SHP77 (cell line): ENCODE measurements at places on chromosomes 7 and 10.

DNA sequence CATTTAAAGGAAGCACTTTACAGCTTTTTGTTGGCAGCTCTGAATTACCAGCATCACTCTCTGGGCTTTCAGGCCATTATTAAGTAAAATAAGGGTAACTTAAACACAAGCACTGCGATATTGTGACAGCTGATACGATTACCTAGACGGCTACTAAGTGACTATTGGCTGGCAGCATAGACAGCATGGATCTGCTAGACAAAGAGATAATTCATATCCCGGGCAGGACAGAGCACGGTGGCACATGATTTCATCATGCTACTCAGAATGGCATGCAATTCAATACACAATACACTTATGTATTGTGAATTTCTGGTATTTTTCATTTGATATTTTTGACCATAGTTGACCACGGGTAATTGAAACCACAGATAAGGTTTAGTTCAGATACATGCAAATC is 522.0 kb upstream of the LRRN3 start:
- DNase-seq: peak; percentile 29

- peak; percentile 50 for DNase-seq
Observed at GRCh38 chr10:132457328-132458070, 60.5 kb downstream of the PWWP2B start.

DNA sequence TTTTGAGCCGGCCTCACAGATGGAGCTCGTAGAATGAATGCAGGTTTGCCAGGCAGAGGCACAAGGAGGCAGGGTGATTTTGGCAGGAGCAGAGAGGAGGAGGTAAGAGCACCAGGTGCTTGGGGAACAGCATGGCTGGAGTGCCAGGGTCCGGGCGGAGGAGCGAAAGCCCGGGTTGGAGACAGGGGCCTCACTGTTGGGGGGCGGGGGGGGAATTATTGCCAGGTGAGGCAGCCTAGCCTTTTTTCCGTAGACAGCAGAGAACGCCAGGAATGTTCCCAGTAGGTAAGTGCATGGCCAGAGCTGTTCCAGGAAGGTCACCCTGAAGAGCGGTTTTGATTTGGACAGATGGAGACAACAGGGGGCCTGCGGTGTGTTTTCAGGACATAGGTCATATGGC is 9.5 kb downstream of the SRRM3 start:
- no peak for DNase-seq

DNA sequence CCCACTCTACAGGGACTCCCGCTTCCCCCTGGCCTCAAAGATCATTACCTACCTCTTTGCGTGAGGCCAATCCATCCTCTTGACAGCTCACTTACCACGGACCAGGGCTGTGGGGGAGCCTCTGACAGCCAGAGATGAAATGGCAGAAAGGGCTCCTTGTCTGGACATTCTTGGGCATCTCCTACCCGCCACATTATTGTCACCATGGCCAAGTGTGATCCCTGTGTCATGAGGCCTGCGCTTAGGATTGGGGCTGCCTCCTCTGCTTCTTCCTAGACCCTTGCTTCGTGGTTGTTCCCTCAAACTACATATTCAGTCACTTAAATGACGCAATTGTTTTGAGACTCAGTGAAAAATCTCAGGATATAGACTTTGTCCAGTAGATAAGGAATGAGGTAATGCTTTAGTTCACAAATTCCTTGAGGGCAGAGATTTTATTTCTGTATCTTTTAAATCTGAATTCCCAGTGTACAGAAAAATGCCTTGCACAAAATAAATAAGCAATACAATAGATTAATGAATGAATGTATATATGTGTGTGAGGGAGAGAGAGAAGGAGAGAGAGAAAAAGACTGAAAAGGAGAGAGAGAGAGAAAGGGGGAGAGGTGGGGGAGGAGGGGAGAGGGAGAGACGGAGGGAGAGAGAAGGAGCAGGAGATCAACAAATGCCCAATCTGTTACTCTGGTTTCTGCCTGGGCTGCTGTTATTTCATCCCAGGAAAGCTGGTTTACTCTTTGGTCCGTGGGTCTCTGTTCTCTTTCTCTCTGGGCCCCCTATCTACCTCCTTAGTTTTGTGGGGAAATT is 159.0 kb downstream of the PLXNA4 start:
- DNase-seq: no peak

- DNase-seq: no peak
Observed at GRCh38 chr10:81498011-81498551, 376.9 kb upstream of the NRG3 start.
